ENCODE measurements at places on chromosomes 2 and 18.
A peak's percentile ranks its signal among the peaks of the same experiment; 100 is the strongest.

- no peak for DNase-seq
Measured at GRCh38 chr2:105395691-105396090, 3.2 kb downstream of the FHL2 start.

GRCh38 chr2:143524559-143525401 lies 395.6 kb downstream of the ARHGAP15 start:
- peak; percentile 36 for DNase-seq

- peak; percentile 89 for DNase-seq
Measured at GRCh38 chr18:26301681-26302080, 75.4 kb downstream of the TAF4B start.

DNA sequence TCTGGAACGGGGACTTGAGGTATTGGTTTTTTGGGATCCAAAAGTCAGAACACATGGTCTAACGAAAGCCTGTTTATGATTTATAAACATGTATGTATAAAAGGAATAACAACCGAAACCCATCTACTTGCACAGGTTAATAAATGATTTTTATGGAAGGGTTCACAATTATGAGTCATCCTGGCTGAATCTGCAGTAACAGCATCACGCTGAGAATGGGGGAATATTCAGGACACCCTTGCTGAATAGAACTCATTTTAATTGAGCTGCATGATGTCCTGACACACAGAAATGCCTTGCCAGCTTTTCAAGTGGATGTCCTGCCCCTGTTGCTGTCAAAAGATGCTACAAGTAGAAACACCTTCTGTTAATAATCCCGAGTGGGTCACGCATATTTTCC lies 54.7 kb upstream of the TGFA start:
- DNase-seq, result no peak

DNA sequence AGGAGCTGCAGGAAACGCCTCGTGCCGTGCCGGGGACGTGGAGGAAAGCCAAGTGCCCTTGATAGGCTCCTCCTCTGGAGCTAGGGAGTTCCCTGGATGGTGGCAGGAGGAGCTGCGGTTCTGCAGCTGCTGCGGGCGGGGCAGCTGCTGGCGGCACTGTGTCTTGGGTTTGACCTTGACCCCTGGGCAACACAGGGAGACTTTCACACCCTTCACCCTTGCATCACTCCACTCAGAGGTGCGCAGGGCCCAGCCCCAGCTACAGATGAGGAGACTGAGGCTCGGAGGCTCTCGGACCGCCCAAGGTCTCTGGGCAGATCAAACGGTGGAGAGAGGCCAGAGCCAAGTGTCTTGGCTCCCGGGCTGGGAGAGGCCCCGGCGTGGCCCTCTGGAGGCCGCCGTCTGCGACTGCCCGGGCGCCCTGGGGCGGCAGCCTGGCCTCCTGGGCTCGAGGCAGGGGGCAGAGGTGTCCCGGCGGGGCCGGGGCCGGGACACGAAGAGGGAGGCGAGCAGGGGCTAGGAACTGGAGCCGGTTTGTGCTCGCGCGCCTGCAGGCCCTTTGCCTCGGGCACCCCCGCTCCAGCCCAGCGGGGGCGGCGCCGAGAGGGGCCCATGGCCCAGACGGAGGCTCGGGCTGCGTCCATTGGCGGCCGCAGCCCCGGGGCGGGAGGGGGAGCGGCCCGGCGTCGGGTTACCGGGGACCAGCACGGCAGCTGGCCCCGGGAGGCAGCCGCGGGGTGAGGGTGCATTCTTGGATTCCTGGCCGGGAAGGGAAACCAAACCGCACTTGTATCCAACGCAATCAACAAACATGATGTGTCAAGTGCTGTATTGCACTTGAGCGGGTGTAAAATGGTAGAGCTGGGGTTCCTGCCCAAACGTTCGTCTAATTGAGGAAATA lies 129.6 kb upstream of the SLC1A4 start:
- peak; percentile 99 for DNase-seq

- DNase-seq, result no peak
Measured at GRCh38 chr2:11920993-11921583, 174.7 kb downstream of the LPIN1 start.

DNA sequence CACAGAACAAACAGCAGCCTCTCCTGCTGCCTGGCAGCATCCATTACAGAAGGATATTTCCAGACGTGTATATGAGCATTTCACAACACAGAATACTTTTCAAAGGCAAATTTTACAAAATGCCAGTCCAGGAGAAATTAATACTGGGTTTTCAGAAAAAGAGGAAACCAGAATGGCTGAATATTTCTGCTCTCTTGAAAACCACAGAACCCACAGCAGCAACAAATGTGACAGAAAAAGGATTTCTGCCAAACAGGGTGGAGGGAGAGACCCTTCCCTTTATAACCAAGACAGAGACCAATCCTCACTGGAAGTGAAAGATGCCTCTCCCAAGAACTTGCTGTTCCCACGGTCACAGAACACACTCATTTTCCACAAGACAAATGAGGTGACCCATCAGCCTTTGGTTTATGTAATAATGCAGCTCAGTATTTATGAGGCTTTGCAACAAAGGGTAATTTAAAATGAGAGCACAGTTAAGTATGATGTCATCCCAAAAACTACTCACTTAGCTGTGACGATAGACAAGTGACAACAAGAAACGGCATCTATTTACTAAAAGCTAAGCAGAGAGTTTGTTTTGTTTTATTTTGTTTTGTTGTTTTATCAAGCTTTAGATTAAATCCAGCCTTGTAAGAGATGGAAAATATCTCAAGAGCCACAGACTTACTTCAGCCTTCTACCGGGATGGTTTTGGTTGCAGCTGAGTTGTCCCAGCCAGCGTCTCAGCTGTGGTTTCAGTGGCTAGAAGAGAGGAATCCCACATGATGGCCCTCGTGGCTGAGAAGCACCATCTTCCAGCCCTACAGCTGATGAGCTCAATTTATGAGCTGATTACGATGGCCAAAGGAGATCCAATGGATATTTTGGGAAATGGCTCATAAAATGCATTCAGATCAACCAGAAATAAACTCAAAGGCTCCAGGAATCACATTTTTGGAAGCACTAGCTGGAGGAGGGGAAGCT lies 249.3 kb upstream of the AGAP1 start:
- no peak for DNase-seq

GRCh38 chr18:39845631-39846030 lies 2109.4 kb upstream of the PIK3C3 start:
- no peak for DNase-seq

GRCh38 chr2:212381428-212382102 lies 157.0 kb downstream of the ERBB4 start:
- no peak for DNase-seq

DNA sequence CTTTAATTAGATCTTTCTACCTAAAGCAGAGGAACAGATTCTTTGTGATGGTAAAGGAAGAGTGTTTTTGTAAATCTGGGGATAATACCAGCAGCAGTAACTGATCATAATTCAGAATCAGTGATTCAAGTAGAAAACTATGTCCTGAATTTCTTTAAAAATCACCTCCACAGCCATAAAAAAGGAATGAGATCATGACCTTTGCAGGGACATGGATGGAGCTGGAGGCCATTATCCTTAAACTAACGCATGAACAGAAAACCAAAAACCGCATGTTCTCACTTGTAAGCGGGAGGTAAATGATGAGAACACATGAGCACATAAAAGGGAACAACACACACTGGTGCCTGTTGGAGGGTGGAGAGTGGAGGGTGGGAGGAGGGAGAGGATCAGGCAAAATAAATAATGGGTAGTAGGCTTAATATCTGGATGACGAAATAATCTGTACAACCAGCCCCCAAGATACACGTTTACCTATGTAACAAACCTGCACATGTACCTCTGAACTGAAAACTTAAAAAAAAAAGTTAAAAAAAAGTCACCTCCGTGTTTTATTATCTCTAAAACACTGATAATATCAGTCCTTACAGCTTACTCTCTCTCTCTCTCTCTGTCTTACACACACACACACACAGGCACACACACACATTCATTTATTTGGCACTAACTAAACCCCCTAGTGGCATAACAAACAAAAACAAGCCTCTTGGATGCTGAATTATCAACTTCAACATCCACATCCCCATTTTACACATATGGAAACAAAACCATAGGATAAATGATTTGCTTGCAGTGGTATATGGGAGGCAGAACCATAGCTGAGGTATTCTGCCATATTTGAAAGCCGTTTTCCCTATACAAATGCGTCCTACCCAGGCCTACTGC lies 1.4 kb downstream of the TM4SF20 start:
- DNase-seq, result no peak

- DNase-seq, result no peak
Measured at GRCh38 chr2:3284657-3285630, 92.7 kb downstream of the EIPR1 start.

DNA sequence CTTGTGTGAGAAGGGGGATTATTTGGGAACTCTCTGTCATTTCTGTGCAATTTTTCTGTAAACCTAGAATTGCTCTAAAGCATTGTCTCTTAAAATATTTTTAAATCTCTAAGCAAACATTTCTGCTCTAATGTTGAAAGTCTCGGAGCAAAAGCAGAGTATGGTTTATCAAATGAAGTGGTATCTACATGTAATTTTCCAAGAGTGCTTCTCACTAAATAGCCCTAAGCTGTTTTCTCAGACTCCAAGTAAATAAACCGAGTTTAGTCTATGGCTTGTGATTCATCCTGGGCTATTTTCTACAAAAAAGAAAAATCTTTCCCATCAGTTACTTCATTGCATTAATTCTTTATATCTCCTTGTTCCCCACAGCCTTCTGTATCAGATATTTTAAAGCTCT lies 90.8 kb downstream of the METTL4 start:
- no peak for DNase-seq

DNA sequence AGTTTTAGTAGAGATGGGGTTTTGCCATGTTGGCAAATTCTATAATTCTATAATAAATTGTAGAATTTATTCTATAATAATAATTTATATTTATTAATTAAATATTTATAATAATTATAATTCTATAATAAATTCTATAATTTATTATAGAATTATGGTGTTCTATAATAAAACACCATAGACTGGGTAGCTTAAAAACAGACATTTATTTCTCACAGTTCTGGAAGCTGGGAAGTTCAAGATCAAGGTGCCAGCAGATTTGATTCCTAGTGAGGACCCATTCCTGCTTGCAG lies 130.9 kb upstream of the PELI1 start:
- no peak for DNase-seq
